ENCODE measurements at places on chromosomes 5 and 9.

- DNase-seq: peak; percentile 5
Measured at GRCh38 chr9:14281136-14281795, 32.7 kb downstream of the NFIB start.

DNA sequence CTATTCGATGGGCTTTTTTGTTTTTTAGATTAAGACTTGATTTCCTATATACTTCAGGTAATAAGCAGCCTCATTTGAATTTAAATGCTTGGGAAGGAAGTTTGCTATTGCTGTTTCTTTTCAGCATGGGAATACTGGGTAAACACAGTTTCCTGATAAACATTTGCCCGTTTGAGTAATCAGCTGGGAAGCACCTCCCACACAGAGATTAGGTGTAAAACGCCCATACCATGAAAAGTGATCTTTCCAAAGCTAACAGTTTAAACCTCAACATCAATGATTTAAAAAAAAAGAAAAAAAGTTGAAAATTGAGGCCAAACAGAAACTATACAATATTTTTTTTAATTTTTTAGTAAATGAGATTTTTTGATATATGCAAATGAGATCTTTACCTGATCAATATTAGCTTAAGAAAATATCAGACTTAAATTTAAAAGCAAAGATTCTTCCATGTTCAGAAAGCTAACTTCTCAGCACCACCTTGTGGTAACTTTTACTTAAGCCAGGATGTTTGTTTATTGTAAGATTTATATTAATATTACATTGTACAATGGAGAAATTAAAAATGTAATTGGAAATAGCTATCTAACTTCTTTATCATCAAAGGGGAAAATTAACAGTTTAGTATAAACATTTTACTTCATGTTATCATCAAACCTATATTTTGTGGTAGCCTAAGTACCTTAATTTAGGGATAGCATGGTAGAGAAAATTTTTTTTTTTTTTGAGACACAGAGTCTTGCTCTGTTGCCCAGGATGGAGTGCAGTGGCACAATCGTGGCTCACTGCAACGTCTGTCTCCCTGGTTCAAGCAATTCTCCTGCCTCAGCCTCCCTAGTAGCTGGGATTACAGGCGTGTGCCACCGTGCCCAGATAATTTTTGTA, 39.8 kb downstream of the F2RL2 start:
- DNase-seq: peak; percentile 20

- DNase-seq: no peak
Measured at GRCh38 chr5:58204966-58205365, 254.9 kb downstream of the PLK2 start.

DNA sequence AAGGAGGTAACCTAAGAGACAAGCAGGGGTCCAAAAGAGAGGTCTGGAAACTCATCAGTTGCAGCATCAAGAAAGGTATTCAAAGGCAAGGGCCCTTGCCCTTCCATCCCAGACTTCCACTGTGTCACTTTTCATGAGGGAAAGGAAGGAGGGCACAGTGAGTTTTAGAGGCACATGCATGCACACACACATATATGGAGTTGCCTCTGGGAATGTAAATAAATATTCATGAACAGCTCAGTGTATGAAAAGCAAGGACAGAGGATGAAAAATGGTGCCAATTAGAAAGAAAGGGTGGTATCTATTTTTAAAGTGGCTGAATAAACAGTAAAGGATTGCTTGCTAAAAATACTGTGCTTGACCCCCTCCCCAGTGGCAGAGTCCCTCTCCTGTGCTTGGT, 105.3 kb upstream of the LRRTM2 start:
- no peak for DNase-seq

DNA sequence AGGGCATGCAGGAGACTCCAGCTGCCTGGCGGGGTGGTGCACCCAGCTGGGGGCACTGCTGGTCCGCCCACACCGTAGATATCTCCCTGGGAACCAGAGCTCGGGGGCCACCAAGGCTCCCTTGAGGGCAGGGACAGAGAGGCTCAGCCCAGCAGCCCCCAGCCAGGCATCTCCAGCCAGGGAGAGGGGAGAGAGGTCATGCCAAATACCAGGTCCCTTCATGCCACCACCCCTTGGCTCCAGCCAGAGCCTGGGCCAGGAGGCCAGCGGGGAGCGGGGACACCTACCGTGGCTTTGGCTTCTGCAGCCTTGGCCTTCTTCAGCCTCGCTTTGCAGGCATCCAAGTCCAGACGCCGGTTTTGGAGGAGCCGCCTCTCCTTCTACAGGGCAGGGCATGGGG, 14.0 kb downstream of the SH3GLB2 start:
- no peak for DNase-seq

DNA sequence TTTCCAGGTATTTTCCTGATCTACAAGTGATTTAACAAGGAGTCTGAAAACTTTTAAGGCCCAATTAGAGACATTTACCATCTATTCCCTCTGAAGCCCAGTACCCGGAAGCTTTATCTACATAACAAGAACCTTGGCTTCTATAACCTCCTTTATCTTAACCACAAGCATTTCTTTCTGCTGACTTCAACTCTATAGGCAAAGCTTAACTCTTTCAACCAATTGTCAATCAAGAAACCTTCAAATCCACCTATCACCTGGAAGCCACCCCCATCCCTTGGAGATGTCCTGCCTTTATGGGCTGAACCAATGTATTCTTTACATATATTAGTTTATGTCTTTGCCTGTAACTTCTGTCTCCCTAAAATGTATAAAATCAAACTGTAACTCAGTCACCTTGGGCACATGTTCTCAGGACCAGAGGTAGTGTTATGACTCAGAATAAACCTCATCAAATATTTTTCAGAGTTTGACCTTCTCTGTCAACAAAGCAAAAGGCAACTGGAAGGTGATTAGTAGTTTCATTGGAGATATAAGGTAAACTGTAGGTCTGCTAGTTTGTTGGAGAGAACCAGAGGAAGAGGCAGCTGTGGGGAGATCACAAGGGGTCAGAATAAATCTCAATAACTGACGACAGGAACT, 13.0 kb upstream of the RIMOC1 start:
- no peak for DNase-seq

GRCh38 chr9:137299203-137299565, 2.9 kb downstream of the NRARP start:
- DNase-seq: no peak

DNA sequence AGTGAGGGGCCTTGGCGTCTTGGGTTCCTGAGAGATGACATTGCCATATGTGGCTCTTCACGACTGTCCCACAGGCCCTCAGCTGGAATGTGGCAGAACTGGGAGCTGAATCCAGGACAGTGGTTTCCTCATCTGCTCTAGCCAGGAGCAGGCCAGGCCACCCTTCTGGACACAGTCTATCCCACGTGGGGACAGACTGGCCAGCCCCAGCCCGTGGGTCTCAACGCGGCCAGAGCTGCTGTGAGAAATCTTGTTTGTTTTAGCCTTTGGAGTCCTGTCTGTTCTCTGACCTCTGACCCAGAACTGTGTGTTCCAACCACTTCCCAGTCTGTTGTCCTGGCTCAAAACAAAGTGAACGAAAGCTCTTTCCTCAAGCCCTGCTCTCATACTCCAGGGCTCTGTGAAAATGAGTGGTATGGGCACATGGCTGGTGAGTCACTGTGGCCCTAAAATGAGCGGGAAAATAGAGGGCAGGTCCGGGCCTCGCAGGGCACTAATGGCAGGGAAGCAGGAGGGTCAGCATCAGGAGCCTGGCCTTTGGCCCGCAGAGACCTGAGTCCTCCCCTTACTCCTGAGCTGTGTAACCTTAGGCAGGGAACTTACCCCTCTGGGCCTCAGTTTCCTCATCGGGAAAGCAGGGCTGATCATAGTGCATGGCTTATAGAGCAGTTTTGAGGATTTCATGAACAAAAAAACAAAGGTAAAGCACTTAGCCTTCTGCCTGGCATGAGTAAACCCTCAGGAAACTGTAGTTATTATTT, 34.8 kb upstream of the GLRX start:
- no peak for DNase-seq

GRCh38 chr5:73263001-73263710, 90.2 kb downstream of the TMEM174 start:
- DNase-seq: no peak

- no peak for DNase-seq
Measured at GRCh38 chr5:68711293-68712200, 382.3 kb upstream of the SLC30A5 start.

DNA sequence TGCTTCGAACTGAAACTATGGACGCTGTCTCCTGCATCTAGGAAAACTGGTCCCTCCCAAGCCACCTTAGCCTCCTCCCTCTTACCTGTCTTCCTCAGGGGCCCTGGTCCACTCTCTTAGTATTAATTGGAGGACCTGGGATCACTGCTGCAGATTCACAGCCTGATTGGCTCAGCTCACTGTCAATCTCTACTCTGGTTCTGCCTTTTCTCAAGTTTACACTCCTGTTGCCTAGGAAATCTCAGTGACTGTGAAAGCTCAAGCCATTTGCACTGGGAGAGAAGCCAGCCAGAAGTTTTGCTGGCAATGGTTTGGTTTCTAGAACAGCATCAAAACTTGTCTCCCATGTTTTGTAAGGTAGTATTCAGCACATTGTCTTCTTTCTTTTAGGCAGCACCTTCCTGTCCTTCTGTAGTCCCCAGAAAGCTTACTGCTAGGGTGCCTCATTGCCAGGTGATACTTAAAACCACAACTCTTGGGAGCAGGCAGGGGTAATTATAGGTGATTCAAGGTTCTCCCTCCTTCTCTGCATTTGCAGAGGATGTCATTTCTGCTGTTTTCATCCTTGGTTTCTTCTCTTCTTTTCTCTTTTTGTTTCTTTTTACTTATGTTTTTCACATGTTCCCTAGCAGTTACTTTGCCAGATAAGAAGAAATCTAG, at the start of gene CAPSL:
TSS of gene CAPSL (minus strand) at position 55 of the 660 bp plus-strand sequence. CDS start 17,502 bp downstream, outside the sequence.
- peak; percentile 57 for DNase-seq

DNA sequence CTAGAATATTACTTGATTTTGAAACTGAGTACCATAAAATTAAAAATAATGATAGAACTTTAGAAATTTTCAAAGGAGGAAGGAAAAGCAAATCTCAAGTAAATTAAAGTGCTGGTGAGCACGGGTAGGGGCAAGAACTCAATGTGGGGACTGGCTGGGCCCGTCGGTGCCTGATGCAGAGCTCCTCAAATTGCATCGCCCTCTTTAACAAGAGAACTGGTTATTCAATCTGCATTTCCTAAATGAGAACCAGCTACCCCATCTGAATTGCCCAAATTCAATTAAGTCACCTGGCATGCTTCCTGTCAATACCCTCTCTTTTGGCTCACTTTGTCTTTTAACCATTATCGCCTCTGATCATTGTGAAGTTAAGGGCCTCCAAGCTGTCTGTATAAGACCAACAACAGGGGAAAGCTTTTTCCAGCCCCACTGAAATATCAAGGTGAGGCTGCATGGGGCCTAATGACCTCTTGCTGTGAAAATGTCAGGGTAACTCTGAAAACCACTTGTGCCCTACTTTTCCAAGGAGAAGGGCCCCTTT, 316.7 kb downstream of the SLIT3 start:
- no peak for DNase-seq

DNA sequence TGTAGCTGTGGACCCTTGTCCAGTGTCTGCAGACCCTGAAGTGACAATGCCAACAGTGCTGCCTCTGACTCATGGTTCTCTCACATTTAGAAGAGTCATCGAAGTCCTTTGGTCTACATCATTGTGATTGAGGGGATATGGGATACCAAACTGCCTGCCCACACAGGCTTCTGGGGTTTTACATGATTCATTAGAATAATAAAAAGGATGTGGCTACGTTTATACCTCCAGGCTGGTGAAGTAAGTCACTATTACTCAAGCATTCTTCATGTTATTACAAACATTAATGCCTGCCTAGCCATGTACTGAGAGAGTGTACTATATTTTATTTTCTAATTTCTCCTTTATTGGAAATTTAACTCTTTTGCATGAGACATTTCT, 365.7 kb downstream of the SPATA31D1 start:
- no peak for DNase-seq

DNA sequence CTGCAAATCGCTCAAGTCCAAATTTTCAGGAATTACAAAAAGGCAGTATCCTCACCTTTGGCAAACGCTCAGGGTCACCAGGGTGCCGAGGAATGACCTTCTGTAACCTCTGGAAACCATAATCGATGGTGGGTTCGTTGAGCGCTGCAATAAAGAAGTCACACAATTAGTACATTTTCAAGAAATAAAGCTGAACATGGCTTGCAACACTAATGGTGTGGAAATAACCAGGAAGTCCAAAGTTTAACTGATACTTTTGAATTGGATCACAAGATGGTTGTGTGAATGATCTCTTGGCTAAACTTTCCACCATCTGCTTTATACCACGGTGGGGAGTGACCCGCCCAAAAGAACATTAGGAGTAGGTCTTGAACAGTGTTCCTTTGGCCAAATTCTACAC, 368.7 kb downstream of the EBF1 start:
- DNase-seq: no peak

DNA sequence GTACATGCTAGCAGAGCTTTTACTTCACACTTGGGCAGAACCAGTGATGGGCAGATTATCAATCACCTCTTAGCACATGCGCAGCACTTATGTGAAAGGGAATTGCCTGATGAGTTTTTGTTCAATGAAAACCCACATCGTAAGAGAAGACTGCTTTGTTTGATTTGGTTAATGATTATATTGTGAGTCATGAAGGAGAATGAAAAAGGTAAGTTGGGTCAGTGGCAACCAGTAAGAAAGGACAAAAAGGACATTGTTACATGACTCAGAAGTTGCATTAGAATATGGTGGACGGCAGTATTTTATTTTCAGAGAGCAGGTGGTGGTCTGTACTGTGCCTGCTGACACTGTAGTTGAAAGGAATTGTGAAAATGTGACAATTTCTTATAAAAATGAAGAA, 127.4 kb downstream of the AOPEP start:
- DNase-seq: no peak

- no peak for DNase-seq
Measured at GRCh38 chr9:135536216-135536615, 9.7 kb upstream of the OBP2A start.

GRCh38 chr9:18441261-18441660, 32.7 kb upstream of the ADAMTSL1 start:
- DNase-seq: no peak

DNA sequence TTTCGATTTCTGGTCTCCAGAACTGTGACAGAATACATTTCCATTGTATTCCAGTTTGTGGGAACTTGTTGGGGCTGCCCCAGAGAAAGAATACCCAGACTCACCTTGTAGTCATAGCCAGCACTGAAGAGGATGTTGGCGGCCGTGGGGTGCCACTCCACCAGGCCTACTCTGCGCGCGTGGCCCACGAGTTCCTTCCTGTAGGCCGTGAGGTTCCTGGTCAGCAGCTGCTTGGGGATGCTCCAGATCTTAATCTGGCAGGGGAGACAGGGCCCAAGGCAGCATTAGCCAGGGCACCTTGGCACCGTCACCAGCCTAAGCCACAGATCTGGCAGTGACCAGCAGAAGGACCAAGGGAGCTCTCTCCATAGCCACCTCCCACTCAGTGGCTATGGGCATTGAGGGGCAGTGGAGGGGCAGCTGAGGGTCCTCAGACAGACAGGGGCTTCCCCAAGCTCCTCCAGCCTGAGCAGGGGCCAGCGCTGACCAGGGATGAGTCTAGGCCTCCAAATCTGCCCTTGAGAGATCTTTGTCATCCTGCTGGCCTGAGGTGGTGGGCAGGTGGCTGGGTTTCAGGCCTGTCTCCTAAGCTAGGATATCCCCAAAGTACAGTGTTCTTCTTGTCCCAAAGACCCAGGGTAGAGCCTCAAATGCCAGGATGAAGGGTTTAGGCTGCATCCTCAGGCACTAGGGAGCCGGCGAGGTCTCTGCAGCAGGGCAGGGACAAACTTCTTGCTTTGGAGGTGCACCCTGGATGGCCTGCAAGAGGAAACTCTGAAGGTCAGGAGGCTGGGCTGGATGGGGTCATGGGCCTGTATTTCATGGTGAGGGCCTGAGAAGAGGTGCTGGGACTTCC, 15.9 kb upstream of the TRIM14 start:
- DNase-seq: no peak

- DNase-seq: peak; percentile 52
Measured at GRCh38 chr9:129885018-129885669, 49.9 kb downstream of the USP20 start.
